ENCODE measurements at places on chromosomes 3 and 15.

DNA sequence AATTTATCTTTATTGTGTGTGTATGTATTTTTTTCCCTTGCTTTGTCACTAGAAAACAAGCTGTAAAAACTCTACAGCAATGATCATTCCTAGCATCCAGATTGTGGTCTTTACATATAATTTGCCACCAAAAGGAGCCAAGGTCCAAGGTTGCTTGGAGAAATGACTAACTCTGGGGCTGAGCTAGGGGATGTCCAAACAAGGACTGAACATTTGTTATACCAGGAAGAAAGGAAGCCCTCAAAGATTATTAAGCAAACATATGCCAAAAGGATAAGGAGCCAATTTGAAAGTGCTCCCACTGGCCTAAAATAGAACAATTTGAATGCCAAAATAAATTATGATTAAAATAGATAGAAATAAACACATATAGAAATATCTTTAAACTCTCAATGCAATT is 293.3 kb downstream of the ZIC1 start:
- no peak for DNase-seq

DNA sequence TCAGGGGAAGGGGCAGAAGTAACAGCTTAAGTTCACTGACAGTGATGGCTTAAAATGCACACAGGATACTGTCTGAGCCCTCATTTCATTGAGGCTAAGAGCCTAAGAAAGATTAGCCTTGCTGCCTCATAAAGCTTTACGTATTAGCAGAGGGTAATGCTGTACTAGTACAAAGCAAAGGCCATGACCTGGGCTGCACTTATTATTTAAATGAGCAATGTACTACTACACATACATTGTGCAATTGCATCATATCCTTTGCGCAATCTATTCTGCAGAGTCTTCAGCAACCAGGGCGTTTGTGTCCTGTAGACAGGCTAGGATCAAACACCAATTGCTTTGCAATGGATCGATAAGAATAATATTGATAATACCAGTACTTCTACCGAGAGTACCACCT is 221.8 kb downstream of the TPRG1 start:
- no peak for DNase-seq

- DNase-seq: no peak
Measured at GRCh38 chr3:14521611-14522010, 18.5 kb downstream of the GRIP2 start.

DNA sequence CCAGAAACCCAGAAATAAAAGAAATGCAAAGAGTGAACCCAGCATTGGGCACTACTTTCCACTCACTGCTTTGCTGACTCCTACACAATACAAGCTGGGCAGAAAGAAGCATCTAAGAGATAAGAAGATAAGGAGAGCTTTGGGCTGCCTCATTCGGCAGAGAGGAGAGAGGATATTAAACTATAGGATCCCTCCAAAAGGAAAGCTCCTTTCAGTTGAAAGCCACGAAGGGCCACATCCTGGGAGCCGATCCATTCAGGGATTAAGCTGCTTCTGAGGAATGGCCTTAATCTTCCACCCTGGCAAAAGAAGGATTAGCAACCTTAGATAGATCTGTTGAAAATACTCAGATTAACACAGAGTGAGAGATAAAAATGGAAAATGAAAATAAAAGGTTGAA is 274.9 kb upstream of the PPP2R3A start:
- no peak for DNase-seq

GRCh38 chr3:77605308-77605707 is 565.4 kb downstream of the ROBO2 start:
- DNase-seq: no peak

DNA sequence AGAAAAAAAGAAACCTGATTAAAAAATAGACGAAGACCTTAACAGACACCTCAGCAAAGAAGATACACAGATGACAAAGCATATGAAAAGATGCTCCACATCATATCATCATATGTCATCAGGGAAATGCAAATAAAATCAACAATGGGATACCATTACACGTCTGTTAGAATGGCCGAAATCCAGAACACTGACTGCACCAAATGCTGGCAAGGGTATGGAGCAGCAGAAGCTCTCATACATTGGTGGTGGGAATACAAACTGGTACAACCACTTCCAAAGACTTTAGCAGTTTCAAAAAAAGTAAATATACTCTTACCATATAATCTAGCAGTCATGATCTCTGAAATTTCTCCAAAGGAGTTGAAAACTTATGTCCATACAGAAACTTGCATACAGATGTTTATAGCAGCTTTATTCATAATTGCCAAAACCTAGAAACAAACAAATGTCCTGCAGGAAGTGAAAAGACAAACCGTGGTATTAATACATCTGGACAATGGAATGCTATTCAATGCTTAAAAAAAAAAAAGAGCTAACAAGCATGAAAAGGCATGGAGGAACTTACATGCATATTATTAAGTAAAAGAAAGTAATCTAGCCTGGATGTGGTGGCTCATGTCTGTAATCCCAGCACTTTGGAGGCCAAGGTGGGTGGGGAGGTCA is 107.4 kb downstream of the HES1 start:
- no peak for DNase-seq

- no peak for DNase-seq
Measured at GRCh38 chr3:145735631-145736030, 425.4 kb downstream of the PLOD2 start.

DNA sequence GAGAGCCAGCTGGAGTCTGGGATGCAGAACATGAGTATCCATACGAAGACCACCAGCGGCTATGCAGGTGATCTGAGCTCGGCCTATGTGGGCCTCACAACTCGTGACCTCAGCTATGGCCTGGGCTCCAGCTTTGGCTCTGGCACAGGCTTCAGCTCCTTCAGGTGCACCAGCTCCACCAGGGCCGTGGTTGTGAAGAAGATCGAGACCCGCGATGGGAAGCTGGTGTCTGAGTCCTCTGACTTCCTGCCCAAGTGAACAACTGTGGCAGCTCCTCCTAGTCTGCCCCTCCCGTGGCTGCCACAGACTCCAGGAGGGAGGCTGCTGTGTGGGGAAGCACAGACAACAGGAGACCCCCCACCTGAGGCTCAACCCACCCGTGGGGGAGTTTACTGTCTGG is 3.6 kb upstream of the KPNA4 start:
- no peak for DNase-seq

DNA sequence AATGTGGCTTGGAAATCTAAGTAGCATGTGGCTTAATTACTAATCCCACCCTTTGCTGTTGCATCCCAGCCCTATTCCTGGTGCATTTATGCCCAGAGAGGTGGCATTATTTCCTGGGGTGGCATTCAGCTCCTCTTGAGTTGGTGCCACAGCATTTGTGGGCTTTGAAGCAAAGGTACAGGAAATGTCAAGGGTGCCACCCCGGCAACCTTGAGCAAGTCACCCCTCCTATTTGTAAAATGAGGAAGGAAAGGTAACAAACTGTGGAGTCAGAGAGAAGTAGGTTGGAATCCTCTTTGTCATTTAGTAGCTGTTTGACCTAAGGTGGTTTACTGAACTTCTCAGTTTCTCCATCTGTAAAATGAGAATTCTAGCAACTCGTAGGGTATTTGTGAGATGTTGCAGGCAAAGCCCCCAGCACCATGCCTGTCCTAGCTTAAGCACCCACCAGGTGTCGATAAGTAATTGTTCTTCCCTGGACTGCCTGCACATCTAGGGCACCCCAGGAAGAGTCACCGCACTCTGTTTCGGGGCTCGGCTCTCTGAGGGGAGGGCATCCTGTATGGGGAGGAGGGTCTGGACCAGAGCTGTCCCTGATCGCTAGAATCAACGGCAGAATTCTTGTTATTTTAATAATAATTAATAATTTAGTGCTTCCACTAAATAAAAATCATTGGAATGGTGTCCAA is 17.1 kb downstream of the ISG20 start:
- DNase-seq: no peak

Data from stimulated activated CD8-positive, alpha-beta memory T cell treated with anti-CD3 and anti-CD28 coated beads, Interleukin-4, amount 100 ng/mL, for 24 hours (primary cell).